ENCODE measurements at places on chromosomes 3 and 15.

GRCh38 chr3:132659000-132659364, 627 bp downstream of the ACAD11 start:
- DNase-seq: no peak

- no peak for DNase-seq
Observed at GRCh38 chr3:115628075-115628412, 4.7 kb downstream of the GAP43 start.

DNA sequence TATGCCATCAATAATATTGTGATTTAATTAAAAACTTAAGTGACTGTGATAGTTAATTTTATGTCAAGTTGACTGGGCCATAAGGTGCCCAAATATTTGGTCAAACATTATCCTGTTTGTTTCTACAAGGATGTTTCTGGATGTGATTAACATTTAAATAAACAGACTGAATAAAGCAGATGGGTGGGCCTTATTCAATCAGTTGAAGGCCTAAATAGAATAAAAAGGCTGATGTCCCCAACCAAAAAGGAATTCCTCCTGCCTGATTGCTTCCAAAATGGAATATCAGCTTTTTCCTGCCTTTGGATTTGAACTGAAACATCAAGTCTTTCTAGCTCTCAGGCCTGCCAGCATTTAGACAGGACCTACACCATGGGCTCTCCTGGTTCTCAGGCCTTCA, 961.7 kb downstream of the NTRK3 start:
- DNase-seq: no peak

DNA sequence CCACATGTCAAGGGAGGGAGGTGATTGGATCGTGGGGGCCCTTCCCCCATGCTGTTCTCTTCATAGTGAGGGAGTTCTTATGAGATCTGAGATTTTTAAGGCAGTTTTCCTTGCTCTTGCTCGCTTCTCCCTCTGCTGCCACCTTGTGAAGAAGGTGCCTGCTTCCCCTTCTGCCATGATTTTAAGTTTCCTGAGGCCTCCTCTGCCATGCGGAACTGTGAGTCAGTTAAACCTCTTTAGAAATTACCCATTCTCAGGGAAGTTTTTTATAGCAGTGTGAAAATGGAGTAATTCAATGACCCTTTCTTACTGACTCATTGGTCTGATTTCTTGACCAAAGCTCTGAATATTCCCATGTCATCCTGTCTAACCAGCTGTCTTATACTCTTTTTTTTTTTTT, 484.4 kb upstream of the TPRG1 start:
- no peak for DNase-seq

GRCh38 chr3:180011927-180012326, 24.8 kb downstream of the PEX5L start:
- DNase-seq: no peak

- peak; percentile 93 for DNase-seq
Observed at GRCh38 chr3:50572158-50572557, 2.8 kb downstream of the HEMK1 start.

DNA sequence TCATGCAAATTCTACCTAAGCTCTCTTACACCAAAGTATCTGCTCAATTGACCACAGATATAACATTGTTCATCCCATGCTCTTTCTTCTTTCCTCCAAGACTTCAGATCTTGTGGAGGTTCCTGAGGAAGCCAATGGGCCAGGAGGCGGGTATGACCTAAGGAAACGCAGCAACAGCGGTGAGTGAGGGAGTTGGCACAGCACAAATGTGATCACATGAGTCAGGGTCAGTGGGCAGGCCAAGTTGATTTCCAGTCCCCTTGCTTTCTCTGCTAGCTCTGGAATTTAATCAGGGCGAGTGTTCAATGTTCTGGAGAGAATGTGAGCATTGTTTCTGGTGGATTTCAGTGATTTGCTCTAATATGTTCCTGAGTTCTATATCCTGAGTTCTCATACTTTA, 112.7 kb downstream of the STAC start:
- DNase-seq: no peak

GRCh38 chr15:38538328-38539007, 26.1 kb downstream of the RASGRP1 start:
- DNase-seq: peak; percentile 58

DNA sequence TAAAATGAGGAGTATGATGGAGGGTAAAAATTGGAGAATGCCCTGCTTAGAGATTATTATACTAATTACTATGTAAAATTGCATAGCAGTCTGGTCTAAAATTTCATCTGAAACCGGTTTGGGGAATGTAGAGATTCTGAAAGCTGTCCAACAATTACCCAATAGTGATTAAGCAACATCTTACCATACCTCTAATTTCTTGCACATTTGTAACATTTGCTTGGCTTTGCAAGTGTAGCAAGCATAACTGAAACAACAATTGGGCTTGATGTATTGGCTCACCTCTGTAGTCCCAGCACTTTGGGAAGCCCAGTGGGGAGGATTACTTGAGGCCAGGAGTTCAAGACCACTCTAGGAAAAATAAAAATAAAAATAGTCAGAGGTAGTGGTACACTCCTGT, 17.4 kb downstream of the AADACL2 start:
- DNase-seq: no peak

DNA sequence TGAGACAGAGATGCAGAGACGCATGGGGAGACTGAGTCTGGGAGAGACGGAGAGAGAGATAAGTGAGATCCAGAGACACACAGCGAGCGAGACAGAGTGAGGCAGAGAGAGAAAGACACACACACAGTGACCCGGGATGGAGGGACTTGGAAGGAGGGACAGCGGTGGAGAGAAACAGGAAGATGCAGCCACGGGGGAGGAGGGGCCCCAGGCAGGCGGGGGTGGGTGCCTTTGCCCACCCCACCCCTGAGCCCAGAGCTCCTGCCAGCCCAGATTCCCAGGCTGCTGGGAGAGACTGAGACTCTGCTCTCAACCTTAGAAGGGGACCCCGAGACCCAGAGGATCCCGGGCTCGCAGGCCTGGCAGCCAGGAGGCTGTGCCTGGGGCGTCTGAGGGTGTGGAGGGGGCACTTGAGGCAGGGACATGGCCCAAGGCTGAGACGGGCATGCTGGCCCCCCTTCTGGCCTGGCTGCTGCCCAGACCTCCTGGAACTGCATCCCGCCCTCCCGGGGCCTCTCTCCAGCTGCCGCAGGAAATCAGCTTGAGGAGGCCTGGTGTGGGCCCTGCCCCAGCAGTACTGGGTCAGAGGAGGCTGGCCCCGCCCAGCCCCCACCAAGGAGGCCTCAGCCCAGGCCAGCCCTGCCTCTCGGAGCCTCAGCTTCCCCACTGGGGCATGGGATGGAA, 18.1 kb downstream of the H1-8 start:
- no peak for DNase-seq

- no peak for DNase-seq
Observed at GRCh38 chr3:107216711-107217110, 160.5 kb upstream of the CCDC54 start.

DNA sequence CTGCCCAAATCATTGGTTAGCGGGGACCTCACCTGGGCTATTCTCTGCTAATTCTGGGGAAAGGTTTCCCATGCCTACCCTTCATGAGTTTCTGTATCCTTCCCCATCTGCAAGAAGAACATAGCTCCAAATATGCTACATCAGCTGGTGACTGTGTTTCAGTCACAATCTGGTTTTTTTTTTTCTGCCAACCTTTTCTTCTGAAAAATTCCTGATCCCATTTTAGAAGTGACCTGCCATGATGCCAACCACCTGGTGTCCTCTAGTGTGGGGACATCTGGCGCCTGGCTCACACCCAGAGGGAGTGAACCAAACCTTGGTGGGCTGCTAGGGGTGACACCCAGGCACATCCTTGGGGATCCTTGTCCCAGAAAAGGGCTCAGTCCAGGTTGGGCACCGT, 76.1 kb downstream of the CHRD start:
- DNase-seq: no peak

DNA sequence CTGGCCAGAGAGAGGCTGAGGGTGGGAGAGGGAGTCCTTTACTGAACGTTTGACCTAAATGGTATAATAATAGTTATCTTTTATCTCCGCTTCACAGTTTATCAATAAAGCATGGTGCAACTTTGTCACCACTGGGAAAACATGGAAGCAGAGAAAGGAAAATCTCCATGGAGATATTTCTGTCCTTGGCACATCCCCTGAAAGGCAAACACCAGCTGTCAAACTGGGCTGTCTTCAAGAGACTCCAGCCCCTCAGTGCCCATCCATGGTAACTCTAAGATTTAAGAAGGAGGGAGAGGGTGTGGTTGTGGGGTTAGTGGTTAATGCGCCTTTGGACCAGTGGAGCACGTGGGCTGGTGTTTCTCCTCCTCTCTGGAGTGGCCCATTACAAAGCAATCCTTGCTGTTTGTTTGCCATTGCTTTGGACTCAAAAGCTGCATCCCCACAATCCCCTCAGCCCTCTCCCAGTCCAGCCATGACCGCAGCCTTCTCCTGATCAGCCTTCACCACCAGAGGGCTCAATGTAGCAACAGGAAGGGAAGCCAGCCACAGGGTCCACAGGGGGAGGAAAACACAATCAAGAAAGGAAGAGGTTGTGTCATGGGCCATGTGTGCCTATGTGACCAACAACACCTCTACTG, 38.2 kb upstream of the FAM174B start:
- DNase-seq: no peak

DNA sequence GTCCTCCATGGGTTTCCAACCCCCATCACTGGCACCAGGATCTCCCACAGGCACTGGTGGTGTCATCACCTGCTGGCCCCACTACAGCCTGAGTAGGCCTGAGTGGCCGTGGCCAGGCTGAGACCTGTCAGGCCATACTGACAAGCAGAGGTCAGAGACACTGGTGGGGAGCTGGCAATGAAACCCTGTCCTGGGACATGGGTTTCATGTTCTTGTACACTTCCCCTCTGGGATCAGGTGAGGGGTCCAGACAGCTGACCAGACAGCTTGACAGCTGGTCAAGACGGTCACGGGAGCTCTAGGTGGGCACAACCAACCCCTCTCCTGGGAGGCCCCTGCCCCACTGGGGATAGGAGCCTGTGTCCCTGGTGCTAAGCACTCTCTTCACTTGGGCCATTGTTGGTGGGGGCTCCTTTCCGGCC, 13.1 kb downstream of the ZBTB47 start:
- peak; percentile 50 for DNase-seq

DNA sequence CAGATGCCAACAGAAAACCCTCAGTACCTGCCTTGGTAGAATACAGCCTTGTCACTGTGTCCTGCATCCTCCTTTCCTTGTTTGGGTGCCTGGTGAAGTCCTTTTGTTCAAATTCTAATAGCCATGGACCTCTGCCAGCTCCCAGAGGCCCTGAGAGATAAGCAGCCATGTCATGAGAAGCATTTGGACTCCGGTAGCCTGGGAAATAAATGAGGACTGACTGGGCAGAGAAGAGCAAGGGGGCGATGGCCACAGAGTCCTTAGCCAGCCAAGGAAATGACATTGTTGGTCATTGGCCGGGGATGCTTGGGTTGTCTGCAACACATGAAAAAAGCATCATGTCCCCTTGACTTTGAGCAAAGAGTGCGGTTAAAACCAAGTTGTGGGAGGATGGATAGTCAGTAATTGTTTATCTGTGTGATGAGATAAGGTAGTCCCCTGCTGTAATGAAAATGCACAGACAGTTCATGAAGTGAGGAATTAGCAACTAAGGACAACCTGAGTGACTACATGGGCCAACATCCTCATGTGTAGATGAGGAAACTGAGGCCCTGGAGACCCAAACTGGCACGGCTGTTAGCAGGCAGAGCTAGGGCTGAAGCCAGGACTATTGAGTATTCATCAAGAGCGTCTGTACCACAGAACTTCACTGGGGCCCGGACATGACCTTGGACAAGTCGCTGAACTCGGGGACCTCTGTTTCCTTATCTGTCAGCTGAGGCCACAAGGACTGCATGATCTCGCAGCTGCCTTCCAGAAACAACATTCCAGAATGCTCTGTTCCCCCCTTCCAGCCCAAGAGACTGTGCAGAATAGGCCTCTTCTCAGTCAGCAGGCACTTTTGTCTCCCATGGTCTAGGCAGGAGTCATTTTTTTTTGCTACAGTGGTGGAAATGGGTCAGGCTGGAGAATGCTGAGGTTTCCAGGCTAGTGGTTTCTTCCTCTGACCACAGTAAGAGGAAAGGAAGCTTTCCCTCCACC, 90.5 kb upstream of the CTDSPL start:
- no peak for DNase-seq

- no peak for DNase-seq
Observed at GRCh38 chr3:55750525-55750924, 263.4 kb upstream of the WNT5A start.

DNA sequence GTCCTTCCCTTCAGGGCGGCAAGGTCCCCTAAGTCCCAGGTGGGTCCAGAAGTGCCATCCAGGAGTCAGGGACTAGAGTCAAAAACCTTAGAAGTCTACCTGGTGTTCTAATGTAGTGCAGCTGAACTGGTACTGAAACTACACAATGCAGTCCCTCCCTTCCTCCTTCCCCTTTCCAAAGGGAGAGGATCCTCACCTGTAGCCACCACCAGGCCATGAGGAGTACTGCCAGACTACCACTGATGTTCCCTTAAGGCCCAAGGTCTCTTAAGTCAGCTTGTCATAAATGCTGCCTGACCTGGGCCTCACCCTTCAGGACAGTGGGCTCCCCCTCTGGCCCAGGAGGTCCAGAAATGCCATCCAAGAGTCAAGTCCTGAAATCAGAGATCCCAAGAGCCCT, 98.9 kb downstream of the ULK4 start:
- no peak for DNase-seq

DNA sequence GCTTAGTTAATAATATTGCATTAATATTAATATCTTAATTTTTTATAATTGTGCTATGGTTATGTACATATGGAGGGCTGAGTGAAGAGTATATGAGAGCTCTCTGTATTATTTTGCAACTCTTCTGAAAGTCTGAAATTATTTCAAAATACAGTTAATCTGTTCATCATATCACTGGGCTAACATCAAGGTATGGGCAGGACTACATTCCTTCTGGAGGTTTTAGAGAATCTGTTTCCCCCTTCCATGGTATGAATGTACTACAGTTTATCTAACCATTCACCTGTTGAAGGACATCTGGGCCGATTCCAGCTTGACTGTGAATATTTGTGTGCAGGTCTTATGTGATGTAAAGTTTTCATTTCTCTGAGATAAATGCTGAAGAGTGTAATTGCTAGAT, 5.1 kb downstream of the IL20RB start:
- DNase-seq: no peak

GRCh38 chr15:94290730-94291129, 59.4 kb downstream of the MCTP2 start:
- no peak for DNase-seq

GRCh38 chr3:144772372-144772771, 800.7 kb downstream of the DIPK2A start:
- DNase-seq: no peak

Data from activated CD8-positive, alpha-beta memory T cell treated with anti-CD3 and anti-CD28 coated beads for 24 hours (primary cell).